Left cardiac atrium (tissue), 4 donors: ENCODE measurements at places on chromosomes 4 and X. TPM values are rescaled to one million over a fixed set of nuclear protein-coding genes. Genes with fewer than 3 reads are reported as not detected.

- no peak for DNase-seq
Measured at GRCh38 chrX:44439242-44439794, 95.8 kb upstream of the EFHC2 start.

DNA sequence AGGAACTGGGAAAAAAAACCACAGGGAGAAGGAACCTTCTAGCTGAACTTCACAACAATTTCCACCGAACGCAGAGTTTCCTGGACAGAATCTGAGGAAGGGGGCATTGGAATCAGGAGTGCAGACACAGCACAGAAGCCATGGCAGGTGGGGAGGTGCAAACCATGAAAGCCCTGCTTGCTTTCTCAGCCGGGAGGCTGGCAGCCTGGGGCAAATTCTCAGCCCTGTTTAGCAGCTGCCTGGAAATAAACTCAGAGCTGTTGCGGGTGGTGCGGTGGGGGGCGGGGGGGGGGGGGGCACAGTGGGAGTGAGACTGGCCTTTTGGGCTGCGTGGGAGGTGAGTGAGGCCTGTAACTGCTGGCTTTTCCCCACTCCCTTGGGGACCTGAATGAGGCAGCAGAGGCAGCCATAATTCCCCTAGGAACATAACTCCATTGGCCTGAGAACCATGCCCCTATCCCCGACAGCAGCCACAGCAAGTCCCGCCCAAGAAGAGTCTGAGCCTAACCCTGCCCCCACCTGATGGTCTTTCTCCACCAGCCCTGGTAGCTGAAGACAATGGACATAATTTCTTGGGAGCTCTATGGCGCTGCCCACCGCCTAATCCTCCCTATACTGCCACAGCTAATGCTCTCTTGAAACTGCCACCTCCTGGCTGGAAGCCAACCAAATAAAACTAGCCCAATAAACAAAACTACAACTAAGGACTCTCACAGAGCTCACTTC is 176.3 kb downstream of the FAM13A start:
- no peak for DNase-seq

DNA sequence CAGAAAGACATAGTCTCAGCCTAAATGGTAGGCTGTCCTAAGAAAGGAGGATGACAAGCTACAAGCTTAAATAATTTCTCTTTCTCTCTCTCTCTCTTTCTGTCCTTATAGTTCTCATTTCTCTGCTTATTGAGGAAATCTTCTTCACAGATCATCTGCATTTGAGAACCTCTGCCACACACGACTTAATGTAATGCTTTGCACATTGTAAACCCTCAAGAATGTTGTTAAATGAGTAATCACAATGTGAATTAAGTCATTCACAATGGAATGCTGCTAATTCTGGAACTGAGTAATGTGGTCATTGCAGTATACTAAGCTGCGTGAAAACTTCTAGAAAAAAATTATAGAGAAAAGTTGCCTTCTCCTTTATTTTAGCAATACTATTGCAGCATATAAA is 508.9 kb upstream of the FTHL17 start:
- no peak for DNase-seq

- no peak for DNase-seq
Measured at GRCh38 chr4:189912170-189912569, 28.5 kb upstream of the FRG1 start.

GRCh38 chrX:110671068-110671803 is 124.4 kb downstream of the CHRDL1 start:
- DNase-seq: no peak

DNA sequence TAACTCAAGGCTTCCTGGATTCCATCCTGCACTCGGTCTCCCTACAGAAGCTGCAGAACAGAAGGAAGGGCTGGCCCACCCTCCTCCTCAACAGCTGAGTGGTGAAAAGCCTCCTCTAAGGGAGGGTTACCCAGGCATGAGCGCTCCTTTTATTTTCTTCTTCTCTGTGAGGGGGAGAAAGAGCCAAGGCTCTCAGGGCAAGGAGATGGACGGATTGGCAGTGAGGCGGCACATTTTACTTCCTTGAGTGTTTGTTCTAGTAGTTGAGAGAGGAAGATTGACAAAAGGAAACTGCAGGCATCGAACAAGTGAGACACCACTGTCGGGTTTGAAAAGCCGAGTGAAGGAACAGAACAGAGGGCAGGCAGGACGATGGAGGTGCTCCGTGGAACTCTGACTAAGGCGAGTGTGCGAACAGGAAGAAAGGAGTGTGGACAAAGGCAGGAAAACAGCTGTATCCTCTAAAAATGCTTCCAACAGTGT is 38.4 kb upstream of the STS start:
- no peak for DNase-seq

- DNase-seq: no peak
Measured at GRCh38 chr4:1866189-1866661, 5.0 kb upstream of the NSD2 start.

- peak; percentile 52 for DNase-seq
Measured at GRCh38 chrX:75155827-75156525, at the start of gene ABCB7. TSS of gene ABCB7 (minus strand) at chrX:75156283. CDS start at chrX:75156272, 11 bp downstream.

DNA sequence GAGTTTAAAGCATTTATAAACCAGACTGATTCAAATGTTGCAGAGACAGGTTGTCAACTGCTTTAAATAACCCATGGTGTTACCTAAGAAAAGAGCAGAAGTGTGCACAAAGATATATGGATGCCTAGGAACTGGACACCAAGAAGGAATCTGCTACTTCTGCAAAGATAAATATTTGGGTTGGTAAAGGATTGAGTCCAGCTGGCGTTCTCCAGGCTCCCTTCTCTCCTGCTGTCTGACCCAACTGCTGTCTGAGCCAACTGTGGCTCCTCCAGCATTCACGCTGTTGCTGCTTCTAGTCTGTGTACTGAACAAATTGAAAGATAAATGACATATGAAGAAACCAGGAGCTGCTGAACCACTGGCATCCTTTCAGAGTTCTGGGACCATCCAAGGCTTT is 1167.8 kb upstream of the PRKX start:
- DNase-seq: no peak

DNA sequence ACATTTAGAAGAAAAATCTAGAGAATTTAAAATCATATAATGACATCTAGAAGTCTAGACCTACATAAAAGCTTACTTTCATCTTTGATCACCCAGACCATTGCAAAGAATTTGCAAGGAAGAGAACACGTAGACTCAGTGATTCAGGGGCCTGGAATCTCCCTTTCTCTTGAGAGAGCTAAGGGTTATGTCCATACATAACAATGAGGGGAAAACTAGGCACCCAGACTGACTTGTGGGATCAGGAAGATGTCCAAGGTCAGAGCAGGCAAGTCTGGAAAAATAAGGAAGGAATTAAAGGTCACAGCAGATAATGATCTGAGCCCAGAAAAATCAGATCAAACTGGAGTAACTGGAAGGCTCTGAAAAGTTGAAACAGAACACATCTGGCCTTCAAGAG is 198.4 kb upstream of the SFRP2 start:
- DNase-seq: no peak

DNA sequence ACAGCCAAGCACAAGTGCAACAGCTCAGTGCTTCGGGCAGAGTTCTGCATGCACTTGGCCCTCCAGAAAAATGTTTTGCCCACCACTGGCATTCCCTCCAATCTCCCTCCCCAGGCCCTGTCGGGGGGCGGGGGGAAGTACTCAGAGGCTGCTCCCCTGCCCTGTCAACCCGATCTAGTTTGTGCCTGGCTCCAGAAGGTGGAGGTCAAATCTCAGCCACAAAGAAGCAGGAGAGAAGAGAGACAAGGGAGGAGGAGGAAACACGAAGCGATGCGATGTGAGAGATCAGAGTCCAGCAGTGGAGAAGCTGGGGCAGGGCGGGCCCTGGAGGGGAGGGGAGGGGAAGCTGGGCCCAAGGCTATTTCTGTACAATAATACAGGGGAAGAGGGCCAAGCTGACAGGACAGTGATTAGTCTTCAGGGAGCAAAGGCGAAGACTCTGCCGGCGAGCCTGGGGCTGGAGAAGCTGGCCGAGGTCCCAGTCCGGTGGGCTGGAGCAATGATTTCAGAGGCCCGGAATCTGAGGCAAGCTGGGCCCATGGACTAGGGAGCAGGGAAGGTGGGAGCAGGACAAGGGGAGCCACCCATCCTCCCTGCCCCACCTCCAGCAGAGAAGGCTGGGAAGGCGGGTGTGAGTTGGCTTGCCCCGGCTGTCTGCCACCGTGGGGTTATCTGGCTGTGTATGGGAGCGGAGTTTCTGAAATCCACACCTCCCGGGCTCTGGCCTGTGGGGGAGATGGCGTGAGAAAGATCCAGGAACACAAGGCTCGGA is 167.1 kb downstream of the EFNB1 start:
- DNase-seq: peak; percentile 61

GRCh38 chr4:105184316-105184980 is 37.8 kb downstream of the TET2 start:
- DNase-seq: no peak

The DNAAF6 gene
- not detected for total RNA-seq

The CSAG3 gene
- not detected for total RNA-seq

The FAM184B gene
- total RNA-seq: 0.03 TPM

The CENPVL3 gene
- not detected for total RNA-seq
